ENCODE measurements at places on chromosomes 16 and 17. TPM values are rescaled to one million over a fixed set of nuclear protein-coding genes. Genes with fewer than 3 reads are reported as not detected.

DNA sequence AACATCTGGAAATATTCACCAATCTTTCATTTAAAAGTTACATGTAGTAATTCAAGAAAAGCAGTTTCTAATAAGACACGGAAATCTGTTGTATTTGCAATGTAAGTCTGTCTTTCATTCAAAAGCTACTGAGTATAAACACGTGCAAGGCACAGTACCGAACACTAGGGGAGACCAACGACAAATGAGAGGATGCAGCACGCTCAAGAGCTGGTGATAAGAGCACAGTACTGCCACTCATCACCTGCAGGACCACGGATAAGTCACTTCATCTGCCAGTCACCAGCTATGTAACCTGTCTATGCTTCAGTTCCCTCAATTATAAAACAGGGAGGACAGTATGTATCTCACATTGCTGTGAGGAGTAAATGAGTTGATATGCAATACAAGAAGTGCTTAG lies 67.1 kb downstream of the CLEC18A start:
- H3K27me3 ChIP-seq = no peaks in the 10 kb centered on the region
- no peak for DNase-seq
- no peak overlapping the region for H3K4me3 ChIP-seq
- H3K27ac ChIP-seq = no peak overlapping the region
- H3K4me1 ChIP-seq = no peaks in the 10 kb centered on the region

GRCh38 chr16:79899316-79899715 lies 298.8 kb upstream of the MAF start:
- no peak overlapping the region for H3K4me3 ChIP-seq
- H3K36me3 ChIP-seq = no peaks in the 10 kb centered on the region
- H3K27ac ChIP-seq = no peak overlapping the region
- no peak for DNase-seq

- H3K27ac ChIP-seq = no peak overlapping the region
- H3K4me1 ChIP-seq = no peaks in the 10 kb centered on the region
- no peaks in the 10 kb centered on the region for H3K36me3 ChIP-seq
- no peak for DNase-seq
These were observed 32.8 kb upstream of the ABCC12 start for GRCh38 chr16:48188449-48189102.

DNA sequence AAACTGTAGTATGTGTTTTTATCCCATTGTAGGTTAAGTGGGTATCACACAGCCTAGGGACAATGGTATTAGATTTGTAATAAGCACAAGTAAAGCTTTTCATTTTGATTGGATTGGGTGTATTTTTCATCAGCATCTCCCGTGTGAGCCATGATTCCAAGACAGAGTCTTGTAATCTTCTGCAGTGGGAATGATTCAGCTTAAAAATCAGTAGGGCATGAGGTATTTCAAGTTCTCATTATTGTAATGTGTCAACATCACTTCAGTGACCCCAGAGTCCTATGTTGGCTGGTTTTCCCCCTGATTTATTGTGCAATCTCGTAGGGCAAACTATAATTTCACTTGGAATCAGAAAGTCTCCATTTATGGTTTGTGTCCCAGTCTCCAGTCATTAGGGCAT lies 833.2 kb upstream of the RBFOX1 start:
- H3K4me1 ChIP-seq = no peaks in the 10 kb centered on the region
- no peaks in the 10 kb centered on the region for H3K36me3 ChIP-seq
- H3K27me3 ChIP-seq = no peaks in the 10 kb centered on the region
- no peak overlapping the region for H3K27ac ChIP-seq

DNA sequence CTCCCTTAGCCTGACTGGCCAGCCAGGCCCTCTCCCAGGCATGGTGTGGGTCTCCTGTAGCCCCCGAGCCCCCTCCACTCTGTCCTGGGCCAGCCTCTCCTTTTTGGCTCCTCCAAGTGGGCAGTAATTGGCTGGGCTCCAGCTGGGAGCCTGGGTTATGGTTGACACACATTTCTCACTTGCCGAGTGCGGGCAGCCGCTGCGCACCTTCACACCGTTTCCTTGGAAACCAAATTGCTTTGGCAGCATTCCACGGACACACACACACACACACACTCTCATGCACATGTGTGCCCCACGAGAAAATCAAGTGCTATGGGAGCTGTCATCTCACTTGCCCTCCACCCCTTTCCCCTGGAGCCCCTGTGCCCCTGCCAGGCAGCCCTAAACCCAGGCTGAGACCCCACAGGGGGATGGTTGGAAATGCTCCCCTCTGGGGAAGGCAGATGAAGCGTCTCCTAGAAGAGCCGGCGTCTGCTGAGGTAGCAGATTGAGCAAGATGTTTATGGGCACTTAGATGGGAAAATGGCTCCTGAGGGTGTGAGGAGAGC lies 402.7 kb upstream of the TNRC6C start:
- no peaks in the 10 kb centered on the region for H3K36me3 ChIP-seq
- no peaks in the 10 kb centered on the region for H3K4me1 ChIP-seq
- H3K27ac ChIP-seq = no peak overlapping the region

DPEP2 gene
- 5.6 TPM for total RNA-seq

ABCA6 gene
- 5.5 TPM for total RNA-seq
